Stimulated activated CD8-positive, alpha-beta memory T cell treated with anti-CD3 and anti-CD28 coated beads, Interleukin-12 subunit alpha, Interleukin-12 subunit beta, amount 100 ng/mL, for 1 hour (primary cell): ENCODE measurements at places on chromosomes 1 and 21.

DNA sequence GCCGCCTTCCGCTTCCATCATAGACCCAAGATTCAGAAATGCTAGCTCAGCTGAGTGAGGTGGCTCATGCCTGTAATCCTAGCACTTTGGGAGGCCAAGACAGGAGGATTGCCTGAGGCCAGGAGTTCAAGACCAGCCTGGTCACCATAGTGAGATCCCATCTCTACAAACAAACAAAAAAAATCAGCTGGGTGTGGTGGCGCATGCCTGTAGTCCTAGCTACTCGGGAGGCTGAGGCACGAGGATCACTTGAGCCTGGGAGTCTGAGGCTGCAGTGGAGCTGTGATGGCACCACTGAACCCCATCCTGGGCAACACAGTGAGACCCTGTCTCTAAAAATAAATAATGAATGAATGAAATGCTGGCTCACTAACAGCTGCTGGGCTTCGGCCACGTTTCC, 39.7 kb downstream of the TOMM20 start:
- no peak for DNase-seq

- DNase-seq: no peak
These were observed 2.8 kb downstream of the MYCL start for GRCh38 chr1:39898648-39899603.

DNA sequence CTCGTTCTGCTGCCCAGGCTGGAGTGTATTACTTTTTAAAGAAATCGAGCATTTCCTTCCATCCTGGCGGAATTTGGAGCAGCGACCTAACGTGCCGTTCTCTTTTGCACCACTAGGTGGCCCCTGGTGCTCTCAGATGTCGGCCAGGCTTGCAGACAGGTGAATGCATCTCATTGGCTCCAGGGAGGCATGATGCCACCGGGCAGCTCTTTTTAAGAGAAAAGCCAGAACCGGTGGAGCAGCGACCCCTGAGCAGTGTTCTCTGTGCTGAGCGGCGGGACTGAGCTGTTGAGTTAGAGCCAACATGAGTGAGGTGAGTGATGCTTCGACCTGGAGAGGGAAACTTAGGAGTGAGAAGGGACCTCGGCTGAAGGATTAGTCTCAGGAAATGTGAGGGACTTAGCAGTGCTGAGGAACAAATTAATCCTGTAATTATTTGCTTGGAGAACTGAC, at the start of gene PCP4:
Gene PCP4, plus strand, starts transcription at position 241 of the 453 bp plus-strand sequence. Its CDS starts 64 bp downstream, at position 305.
- DNase-seq: no peak

DNA sequence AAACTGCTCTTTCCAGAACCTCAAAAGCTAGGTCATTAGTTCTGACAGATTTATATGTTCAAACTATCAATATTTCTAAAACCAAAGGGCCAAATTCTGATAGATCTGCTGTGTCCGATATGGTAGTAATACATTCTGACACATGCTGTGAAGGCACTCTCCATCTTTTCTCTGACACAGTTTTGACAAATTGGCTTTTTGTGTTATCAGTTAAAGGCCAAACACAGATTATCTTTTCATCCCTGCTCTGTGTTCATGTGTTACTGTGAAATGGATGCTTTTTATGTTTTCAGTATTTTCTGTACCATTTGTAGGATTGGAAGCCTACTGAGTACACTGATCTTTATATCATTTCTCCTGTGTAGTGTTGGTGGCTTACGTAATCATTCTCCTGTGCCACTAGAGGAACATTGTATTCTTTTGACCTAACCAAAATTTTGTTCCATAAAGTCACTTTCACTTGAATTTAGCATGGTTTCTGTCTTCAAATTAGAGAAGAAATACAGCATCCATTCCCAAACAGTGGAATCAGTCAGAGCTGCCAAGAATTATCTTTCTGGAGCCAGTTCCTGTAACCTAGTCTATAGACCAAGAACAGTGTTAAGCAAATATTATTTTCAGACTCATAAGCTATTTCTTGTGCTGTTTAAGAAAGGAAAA, 137.2 kb downstream of the ADGRL2 start:
- DNase-seq: no peak

GRCh38 chr1:201709564-201710295, 119.2 kb upstream of the IPO9 start:
- DNase-seq: peak; percentile 21

DNA sequence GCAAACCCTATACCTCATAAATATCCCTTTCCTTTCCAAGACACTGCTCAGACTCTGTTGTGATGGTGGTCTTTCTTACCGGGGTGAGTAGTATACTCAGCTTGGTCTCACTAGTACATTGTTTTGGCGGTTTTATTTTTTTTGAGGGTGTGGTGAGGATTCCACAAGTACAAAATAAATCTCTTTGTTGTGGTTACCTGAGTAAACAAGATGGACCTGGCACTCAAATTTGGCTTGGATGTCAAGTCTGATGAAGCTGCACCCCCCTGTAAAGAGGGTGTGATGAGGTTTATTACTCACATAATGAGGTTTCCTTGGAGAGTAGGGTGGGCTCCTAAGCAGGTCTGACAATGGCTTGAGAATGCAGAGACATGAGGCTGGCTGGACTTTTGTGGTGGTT, 68.2 kb upstream of the KCNJ6 start:
- DNase-seq: no peak

DNA sequence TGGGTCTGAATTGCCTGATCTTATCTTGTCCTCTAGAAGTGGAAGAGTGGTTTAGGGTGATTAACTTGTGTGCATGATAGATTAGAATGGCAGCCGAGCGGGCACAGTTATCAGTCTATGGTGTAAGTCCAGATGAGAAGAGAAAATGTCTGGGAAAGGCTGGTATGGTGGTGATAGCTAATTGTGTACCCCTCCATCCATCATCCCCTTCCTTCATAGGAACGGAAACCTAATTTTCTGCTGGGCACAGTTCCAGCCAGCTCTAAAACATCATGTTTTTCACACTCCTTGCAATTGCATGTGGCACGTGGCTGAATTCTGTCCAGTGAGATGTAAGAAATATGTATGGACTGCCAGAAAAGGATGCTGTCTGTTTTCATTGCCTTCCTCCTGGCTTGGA, 40.9 kb upstream of the ZP4 start:
- DNase-seq: no peak
